ENCODE measurements at places on chromosomes 4 and X.

GRCh38 chr4:145939856-145940255, 1.2 kb upstream of the ZNF827 start:
- H3K27ac ChIP-seq: no peak overlapping the region
- no peaks in the 10 kb centered on the region for H3K36me3 ChIP-seq
- peaks cover 16% of the 10 kb centered on the region for H3K4me1 ChIP-seq
- no peak overlapping the region for H3K4me3 ChIP-seq
- ATAC-seq: no peak

GRCh38 chr4:97013711-97014110, 1129.6 kb downstream of the STPG2 start:
- H3K36me3 ChIP-seq: no peaks in the 10 kb centered on the region
- H3K4me3 ChIP-seq: no peak overlapping the region
- H3K4me1 ChIP-seq: no peaks in the 10 kb centered on the region
- H3K27me3 ChIP-seq: no peaks in the 10 kb centered on the region
- ATAC-seq: no peak

- H3K4me3 ChIP-seq: no peak overlapping the region
- H3K27ac ChIP-seq: no peak overlapping the region
- no peaks in the 10 kb centered on the region for H3K4me1 ChIP-seq
These were observed 210.2 kb upstream of the GYPA start for GRCh38 chr4:144350706-144351105.

DNA sequence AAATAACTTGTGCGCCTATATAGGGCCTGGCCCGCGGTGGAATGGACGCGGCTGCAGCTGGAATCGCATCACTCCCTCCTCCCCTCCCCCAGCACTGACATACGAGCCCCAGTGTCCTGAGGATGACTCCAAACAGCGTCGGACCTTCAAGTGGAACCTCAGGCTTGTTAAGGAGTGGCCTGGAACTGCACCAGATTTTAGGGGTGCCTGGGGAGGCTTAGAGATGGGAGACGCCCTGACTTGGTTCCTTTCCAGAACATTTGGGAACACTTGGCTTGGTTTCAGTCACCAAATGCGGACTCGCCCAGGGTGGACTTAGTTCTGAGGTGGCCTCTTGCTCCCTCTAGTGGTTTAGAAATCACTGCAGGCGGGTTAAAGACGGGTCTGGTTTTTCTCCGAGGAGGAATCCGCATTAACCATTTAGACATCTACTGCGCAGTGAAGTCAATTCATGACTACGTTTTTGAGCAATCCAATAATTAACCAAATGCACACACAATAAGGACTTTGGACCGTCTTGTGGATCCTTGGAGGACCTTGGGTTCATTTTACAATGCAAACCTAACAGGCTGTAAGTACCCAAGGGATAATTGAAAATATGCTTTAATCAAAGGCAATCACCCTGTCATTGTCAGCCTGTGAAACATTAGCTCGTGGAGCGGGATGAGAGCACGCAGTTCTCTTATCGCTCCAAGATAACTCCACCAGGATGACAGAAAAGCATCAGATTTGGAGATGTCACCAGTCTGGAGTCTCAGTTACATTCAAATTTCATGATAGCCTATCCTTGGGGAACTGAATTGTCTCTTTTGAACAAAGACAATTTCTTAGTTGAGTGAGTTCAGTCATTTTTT, 11.2 kb upstream of the PDGFRA start:
- H3K27ac ChIP-seq: no peak overlapping the region
- peaks cover 36% of the 10 kb centered on the region for H3K27me3 ChIP-seq
- H3K4me3 ChIP-seq: peak overlapping the region; percentile 10
- ATAC-seq: no peak
- peaks cover 4% of the 10 kb centered on the region for H3K4me1 ChIP-seq

- no peak for ATAC-seq
- no peaks in the 10 kb centered on the region for H3K27me3 ChIP-seq
- no peak overlapping the region for H3K4me3 ChIP-seq
- no peak overlapping the region for H3K27ac ChIP-seq
- peaks cover 27% of the 10 kb centered on the region for H3K36me3 ChIP-seq
These were observed 8.3 kb upstream of the PIM2 start for GRCh38 chrX:48927123-48927522.

GRCh38 chr4:107826421-107826980, 1.8 kb downstream of the SGMS2 start:
- no peak overlapping the region for H3K27ac ChIP-seq
- no peaks in the 10 kb centered on the region for H3K36me3 ChIP-seq
- ATAC-seq: no peak
- peaks cover 22% of the 10 kb centered on the region for H3K4me1 ChIP-seq
- H3K27me3 ChIP-seq: peaks cover 61% of the 10 kb centered on the region

DNA sequence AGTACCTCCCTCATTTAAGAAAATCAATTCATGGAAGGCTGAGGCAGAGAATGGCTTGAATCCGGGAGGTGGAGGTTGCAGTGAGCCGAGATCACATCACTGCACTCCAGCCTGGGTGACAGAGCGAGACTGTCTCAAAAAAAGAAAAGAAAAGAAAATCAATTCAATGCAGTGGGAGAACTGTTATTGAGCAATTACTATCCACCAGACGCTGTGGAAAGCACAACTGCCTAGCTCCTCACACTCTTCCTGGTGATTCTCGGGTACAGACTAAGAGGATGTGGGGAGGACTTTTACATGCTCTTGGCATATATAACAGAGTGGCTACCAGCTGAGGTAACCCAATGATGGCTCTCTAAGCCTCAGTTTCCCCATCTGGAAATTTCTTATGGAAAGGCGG, 2.7 kb upstream of the TMSB4X start:
- no peak for ATAC-seq
- peak overlapping the region; percentile 86 for H3K4me3 ChIP-seq
- no peaks in the 10 kb centered on the region for H3K27me3 ChIP-seq

DNA sequence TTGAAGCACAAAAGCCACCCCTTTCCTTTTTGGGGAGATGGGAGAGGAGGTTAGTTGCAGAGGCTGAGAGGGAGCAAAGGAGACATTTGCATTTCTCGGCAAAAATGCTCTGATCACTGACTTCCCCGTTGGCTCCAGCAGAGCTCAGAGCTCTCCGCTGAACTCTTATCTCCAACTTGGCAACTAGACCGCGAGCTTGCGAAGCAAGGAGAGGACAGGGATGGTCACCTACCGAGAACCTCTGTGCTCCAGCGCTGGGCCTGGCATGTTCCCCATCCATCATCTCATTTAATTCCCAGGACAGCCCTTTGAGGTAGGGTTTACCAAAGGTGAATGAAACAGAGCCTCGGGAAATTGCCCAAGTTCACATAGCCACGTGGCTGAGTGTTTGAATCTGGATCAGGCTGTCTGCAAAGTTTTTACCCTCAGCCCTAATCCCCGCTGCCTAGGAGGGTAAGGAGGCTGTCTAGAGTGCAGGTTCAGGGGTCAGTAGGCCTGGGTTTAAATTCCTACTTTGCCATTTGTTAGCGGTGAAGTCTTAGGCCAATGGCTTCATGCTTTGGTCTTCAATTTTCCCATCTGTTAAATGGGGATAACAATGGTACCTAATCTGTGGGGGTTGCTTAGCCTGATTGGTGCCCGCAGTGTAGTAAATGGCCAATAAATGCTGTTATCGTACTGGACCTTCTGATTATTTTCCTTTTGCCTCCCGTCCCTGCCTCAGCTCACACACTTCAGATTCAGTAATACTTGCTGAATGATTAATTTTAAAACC, 3.8 kb upstream of the CITED1 start:
- no peaks in the 10 kb centered on the region for H3K36me3 ChIP-seq
- peaks cover 46% of the 10 kb centered on the region for H3K27me3 ChIP-seq
- H3K27ac ChIP-seq: no peak overlapping the region
- peaks cover 27% of the 10 kb centered on the region for H3K4me1 ChIP-seq

DNA sequence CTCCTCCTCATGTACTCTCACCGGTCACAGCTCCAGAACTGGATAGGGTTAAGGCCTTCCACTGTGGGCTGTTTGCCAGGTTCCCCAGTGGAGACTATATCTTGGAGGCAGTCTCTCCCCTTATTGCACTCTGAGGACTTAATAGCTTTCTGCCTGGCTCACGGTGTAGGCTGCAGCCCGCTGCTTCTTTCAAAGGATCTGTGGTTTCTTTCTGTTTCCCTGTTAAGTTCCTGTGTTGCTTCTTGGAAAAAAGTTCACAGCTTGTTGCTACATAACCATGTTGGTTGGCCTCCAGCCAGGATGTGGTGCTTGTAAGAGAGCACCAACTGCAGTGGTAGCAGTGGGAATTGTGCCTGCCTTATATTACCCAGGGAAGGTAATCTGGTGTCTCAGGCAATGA, 24.9 kb upstream of the ZDHHC15 start:
- H3K4me1 ChIP-seq: no peaks in the 10 kb centered on the region
- no peak for ATAC-seq
- H3K27ac ChIP-seq: no peak overlapping the region
- no peaks in the 10 kb centered on the region for H3K36me3 ChIP-seq

GRCh38 chr4:164514765-164515164, 239.2 kb upstream of the SMIM31 start:
- ATAC-seq: no peak
- no peaks in the 10 kb centered on the region for H3K27me3 ChIP-seq
- H3K4me3 ChIP-seq: no peak overlapping the region
- H3K27ac ChIP-seq: no peak overlapping the region

DNA sequence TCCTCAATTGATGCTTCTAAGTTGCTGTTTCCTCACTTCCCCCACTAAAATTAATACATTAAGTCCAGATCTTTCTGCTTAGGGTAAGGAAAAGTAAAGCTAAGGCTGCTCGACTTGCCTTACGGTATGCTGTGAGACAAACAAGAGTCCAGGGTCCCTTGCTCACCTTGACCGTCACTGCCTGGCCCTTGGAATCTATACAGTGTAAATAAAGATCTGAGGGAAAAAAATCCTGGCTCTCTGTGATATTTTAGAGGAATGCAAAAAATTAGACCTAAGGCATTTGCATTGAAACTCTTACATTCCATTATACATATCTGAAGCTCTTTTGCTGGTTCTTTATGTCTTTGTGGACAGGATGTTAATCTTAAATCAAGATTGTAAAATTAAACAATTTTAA, 129.6 kb upstream of the HCCS start:
- H3K4me1 ChIP-seq: no peaks in the 10 kb centered on the region
- H3K4me3 ChIP-seq: no peak overlapping the region
- H3K27me3 ChIP-seq: no peaks in the 10 kb centered on the region
- no peak overlapping the region for H3K27ac ChIP-seq
- no peak for ATAC-seq
- no peaks in the 10 kb centered on the region for H3K36me3 ChIP-seq

GRCh38 chr4:76458825-76459224, 23.8 kb downstream of the SHROOM3 start:
- H3K27ac ChIP-seq: no peak overlapping the region
- no peaks in the 10 kb centered on the region for H3K36me3 ChIP-seq
- no peak for ATAC-seq

- no peak overlapping the region for H3K27ac ChIP-seq
- no peaks in the 10 kb centered on the region for H3K27me3 ChIP-seq
- ATAC-seq: no peak
- H3K4me3 ChIP-seq: no peak overlapping the region
- H3K4me1 ChIP-seq: no peaks in the 10 kb centered on the region
These were observed 45.0 kb upstream of the ARHGEF6 start for GRCh38 chrX:136825771-136826170.

- no peak for ATAC-seq
- H3K27me3 ChIP-seq: no peaks in the 10 kb centered on the region
- H3K4me1 ChIP-seq: no peaks in the 10 kb centered on the region
- H3K4me3 ChIP-seq: no peak overlapping the region
- no peaks in the 10 kb centered on the region for H3K36me3 ChIP-seq
- H3K27ac ChIP-seq: no peak overlapping the region
These were observed 32.8 kb upstream of the JAKMIP1 start for GRCh38 chr4:6232836-6233785.

DNA sequence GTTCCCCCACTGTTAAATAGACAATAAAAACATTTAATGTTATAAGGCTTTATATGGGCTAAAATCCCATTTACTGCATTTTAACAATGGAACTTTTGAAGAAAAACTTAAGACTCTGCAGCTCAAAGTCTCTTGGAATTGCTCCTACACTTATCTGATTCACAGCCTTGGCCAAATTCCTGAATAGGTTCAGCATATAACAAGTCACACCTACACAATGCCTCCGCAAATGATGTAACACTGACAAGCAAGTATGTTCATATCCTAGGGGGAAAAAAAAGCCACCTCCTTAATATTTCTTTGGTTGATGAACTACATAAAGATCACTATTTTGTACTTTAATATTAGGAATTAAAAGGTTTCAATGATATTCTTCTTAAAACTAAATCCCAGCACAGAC, 34.5 kb downstream of the RPS6KA6 start:
- no peak overlapping the region for H3K27ac ChIP-seq
- no peaks in the 10 kb centered on the region for H3K36me3 ChIP-seq
- no peak for ATAC-seq
- H3K27me3 ChIP-seq: no peaks in the 10 kb centered on the region
- no peaks in the 10 kb centered on the region for H3K4me1 ChIP-seq

DNA sequence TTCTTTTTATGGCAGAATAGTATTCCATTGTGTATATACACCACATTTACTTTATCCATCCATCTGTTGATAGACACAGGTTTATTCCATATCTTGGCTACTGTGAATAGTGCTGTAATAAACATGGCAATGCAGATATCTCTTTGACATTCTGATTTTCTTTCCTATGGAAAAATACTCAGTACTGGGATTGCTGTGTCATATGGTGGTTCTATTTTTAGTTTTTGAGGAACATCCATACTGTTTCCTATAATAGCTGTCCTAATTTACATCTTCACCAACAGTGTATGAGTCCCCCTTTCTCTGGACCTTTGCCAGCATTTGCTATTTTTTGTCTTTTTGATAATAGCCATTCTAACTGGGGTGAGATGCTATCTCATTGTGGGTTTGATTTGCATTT, 73.5 kb downstream of the GPAT3 start:
- no peak for ATAC-seq
- H3K4me3 ChIP-seq: no peak overlapping the region
- no peak overlapping the region for H3K27ac ChIP-seq
- H3K4me1 ChIP-seq: peaks cover 14% of the 10 kb centered on the region

- ATAC-seq: no peak
- H3K36me3 ChIP-seq: no peaks in the 10 kb centered on the region
- no peak overlapping the region for H3K27ac ChIP-seq
- H3K4me3 ChIP-seq: no peak overlapping the region
- no peaks in the 10 kb centered on the region for H3K4me1 ChIP-seq
These were observed 11.6 kb upstream of the TTC29 start for GRCh38 chr4:146957237-146957636.

GRCh38 chr4:7598939-7599790, 164.4 kb upstream of the PSAPL1 start:
- peaks cover 11% of the 10 kb centered on the region for H3K27me3 ChIP-seq
- H3K4me3 ChIP-seq: no peak overlapping the region
- H3K27ac ChIP-seq: no peak overlapping the region
- ATAC-seq: no peak
- H3K36me3 ChIP-seq: no peaks in the 10 kb centered on the region

- no peak for ATAC-seq
- H3K4me3 ChIP-seq: no peak overlapping the region
- H3K27me3 ChIP-seq: no peaks in the 10 kb centered on the region
- peaks cover 14% of the 10 kb centered on the region for H3K4me1 ChIP-seq
- peaks cover 39% of the 10 kb centered on the region for H3K36me3 ChIP-seq
These were observed 15.1 kb downstream of the PRIMPOL start for GRCh38 chr4:184664445-184665210.

- H3K4me1 ChIP-seq: peaks cover 92% of the 10 kb centered on the region
- H3K27me3 ChIP-seq: no peaks in the 10 kb centered on the region
- no peak overlapping the region for H3K4me3 ChIP-seq
- peak overlapping the region; percentile 55 for H3K27ac ChIP-seq
These were observed 15.5 kb downstream of the SEL1L3 start for GRCh38 chr4:25847329-25847728.

- ATAC-seq: no peak
- no peaks in the 10 kb centered on the region for H3K36me3 ChIP-seq
- no peak overlapping the region for H3K4me3 ChIP-seq
- H3K27me3 ChIP-seq: peaks cover 13% of the 10 kb centered on the region
- H3K27ac ChIP-seq: no peak overlapping the region
These were observed 200.6 kb downstream of the BCOR start for GRCh38 chrX:39896951-39897740.
